ENCODE measurements at places on chromosomes 3 and 15.

- DNase-seq: no peak
Measured at GRCh38 chr3:32146746-32147211, 40.4 kb downstream of the GPD1L start.

GRCh38 chr3:159817126-159817525, 171.5 kb upstream of the IL12A start:
- DNase-seq: no peak

- DNase-seq: no peak
Measured at GRCh38 chr15:71129669-71130068, 14.4 kb downstream of the THSD4 start.

GRCh38 chr15:62465173-62465572, 300.1 kb upstream of the C2CD4B start:
- DNase-seq: no peak

- no peak for DNase-seq
Measured at GRCh38 chr3:36505393-36505792, 125.1 kb downstream of the STAC start.

DNA sequence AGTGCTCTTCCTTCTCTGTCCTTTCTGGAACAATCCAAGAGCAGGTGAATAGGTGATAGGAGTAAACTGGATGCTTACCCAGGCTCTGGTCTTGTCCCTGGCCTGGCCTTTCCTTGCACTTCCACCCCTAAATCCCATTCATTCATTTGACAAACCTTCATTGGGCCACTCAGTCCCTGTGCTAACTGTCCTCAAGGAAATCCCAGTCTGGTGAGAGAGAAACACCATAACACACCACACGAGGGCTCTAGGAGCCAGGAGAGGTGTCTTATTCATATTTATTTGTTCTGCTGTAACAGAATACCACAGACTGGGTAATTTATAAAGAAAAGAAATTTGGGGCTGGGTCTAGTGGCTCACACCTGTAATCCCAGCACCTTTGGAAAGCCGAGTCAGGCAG, 22.8 kb downstream of the EFCC1 start:
- no peak for DNase-seq

- no peak for DNase-seq
Measured at GRCh38 chr3:64956711-64957325, 269.0 kb upstream of the ADAMTS9 start.

GRCh38 chr15:88428805-88429605, 38.2 kb downstream of the MRPL46 start:
- DNase-seq: no peak

- no peak for DNase-seq
Measured at GRCh38 chr15:63206079-63206478, 16.7 kb downstream of the RAB8B start.

DNA sequence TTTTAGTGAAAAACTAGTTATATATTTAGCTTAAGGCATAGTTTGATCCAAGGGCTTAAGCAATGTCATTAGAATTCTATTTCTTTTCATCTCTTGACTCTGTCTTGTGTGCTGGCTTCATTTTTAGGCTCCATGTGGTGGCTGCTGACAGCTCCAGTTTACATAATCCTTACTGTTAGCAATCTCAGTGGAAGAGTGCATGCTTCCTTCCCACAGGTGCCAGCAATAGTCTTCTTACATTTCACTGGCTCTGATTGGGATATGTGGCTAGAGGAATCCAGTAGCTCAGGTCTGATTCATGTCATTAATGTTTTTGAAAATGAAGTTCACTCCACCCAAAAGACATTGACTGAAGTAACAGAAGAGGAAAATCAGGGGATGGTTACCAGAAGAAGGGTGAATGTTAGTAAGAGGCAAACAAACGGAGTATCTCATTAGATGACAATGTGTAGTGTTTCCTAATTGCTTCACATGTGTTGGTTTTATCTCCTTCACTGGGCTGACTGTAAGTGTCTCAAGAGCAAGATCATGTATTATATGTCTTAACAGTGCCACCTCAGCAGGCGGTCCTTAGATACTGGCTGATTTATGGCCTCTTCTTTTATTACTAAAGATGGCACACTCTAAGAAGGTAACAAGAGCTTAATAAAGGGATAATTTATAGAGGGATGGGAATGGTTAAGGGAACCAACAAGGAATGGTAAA, 25.6 kb upstream of the TCF12 start:
- DNase-seq: no peak

- DNase-seq: no peak
Measured at GRCh38 chr15:29432191-29433049, 162.8 kb upstream of the NSMCE3 start.

DNA sequence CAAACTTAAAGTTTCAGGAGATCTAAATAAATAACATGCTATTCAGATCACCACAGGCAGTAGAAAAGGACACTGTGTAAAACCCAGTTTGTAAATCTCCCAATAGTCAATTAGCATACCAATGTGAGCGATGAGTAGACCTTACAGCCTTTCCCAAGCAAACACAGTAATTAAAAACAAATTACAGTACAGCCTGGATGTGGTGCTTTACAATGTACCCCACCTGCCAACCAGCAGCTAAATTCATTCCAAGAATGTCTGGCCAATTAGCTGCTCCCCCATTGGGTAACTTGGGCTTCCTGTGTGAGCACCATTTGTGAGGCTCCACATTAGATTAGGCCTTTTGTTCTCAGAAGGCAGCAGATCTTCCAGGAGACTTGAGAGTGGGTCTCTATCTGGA, 635.0 kb downstream of the TBL1XR1 start:
- DNase-seq: no peak

Measured in stimulated activated CD4-positive, alpha-beta T cell treated with anti-CD3 and anti-CD28 coated beads, Interleukin-12 subunit alpha, Interleukin-12 subunit beta, amount 100 ng/mL, for 4 hours (primary cell).